T-helper 2 cell treated with Interferon-gamma antibody and Interleukin-4, amounts not matched to agents 5 μg/mL and 100 μg/mL, for 36 hours (primary cell): ENCODE measurements at places on chromosomes 5 and 9.

GRCh38 chr5:88602584-88602983, 280.4 kb downstream of the MEF2C start:
- peak; percentile 15 for DNase-seq

- no peak for DNase-seq
Measured at GRCh38 chr9:14400658-14400995, 86.7 kb upstream of the NFIB start.

DNA sequence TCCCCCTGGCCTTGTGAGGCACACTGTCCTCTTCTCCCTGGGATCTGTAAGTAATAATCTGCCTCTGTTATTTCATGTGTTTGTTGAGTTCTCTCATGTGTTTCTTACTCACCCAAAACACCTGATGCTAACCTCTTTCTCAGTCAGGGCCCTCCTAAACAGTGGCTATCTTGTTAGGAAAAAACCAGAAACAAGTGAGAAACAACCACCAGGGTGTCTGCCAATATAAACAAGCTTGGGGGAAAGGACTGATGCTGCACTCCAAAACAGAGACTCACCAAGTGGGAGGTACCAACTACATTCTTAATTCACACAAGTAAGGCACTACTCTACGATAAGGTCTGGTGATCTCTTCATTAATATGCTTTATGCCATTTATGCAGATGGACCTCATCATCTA, 564.4 kb downstream of the SEMA5A start:
- DNase-seq: no peak

GRCh38 chr5:84585218-84585617, 200.5 kb upstream of the EDIL3 start:
- no peak for DNase-seq

- peak; percentile 67 for DNase-seq
Measured at GRCh38 chr9:2655411-2655901, 33.9 kb downstream of the VLDLR start.

GRCh38 chr5:76986825-76987526, 34.1 kb downstream of the CRHBP start:
- no peak for DNase-seq

DNA sequence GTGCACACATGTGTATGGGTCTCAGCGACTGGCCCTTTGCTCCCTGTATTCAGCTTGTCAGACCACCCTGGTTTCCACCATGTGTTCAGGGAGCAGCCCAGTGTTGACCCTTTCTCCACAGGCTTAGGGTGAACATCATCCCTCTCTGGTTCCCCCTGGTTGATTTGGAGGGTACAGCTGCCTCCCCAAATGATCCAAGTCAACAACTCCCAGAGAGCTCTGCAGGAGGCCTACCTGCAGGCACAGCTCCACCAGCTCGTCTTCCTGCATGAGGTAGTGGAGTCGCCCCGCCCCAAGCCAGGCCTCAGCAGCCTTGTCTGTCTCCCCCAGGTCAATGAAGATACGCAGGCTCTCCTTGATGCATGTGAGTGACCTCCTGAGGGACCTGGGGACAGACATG, 50.5 kb downstream of the SH3TC2 start:
- DNase-seq: no peak

DNA sequence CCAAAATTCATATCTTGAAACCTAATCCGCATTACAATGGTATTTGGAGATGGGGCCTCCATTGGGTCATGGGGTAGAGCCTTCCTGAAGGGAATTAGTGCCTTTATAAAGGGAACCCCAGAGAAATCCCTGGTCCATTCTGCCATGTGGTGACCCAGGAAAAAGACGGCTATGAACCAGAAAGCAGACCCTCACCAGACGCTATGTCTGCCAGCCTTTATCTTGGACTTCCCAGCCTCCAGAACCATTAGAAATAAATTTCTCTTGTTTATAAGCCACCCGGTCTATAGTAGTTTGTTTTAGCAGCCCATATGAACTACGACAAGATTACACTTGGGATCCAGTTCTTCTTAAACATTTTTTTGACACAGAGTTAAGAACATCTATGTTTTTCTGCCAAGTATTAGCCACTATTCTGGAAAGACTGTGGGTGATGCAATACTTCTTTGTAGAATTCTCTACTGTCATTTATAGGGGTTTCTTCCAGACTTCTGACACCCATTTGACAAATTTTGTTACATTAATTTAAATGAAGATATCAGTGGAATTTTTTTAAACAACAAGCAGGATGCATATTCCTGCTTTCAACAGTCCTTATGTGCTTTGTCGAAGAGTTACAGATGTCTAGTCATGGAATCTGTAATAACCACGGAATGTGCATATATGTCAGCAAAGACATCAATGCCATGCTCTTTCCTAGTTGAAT, 572.4 kb downstream of the NR2F1-AS1 start:
- DNase-seq: no peak

DNA sequence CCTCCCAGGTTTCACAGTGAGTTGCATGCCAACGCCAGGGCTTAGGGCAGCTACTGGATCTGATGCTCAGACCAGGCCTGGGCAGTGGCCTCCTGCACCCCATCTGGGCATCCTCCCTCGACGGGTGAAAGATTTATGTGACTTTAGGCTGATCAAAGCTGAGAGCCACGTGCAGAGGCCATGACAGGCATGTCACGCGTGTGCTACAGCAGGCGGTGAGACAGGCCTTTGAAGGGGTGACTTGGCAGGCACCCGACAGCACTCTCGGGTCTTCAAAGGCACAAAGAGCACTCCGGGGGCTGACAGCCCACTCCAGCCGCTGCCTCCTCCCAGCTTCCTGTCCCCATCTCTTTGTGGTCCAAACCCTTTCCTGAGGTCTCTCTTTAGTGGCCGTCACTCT, 66.2 kb downstream of the NTNG2 start:
- DNase-seq: no peak

GRCh38 chr5:89377767-89378455, 494.9 kb upstream of the MEF2C start:
- no peak for DNase-seq

DNA sequence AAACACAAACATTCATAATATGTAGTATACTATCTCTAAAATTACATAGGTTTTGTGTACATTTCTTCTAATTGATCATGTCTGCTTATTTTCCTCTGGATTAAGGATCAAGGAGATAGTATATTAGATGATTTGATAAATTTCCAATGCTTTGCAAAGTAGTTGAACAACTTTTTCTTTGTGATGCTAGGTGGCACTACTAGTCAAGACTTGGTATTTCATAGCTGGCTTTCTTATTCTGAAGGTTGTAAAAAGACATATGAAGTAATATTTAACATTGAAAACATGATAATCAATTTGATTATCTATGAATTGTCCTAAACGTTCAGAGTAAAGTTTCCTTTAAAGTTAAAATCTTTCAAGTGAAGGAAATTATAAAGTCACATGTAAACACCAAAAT, 106.1 kb upstream of the FGF10 start:
- no peak for DNase-seq

- no peak for DNase-seq
Measured at GRCh38 chr5:175689147-175689991, 31.5 kb downstream of the HRH2 start.

DNA sequence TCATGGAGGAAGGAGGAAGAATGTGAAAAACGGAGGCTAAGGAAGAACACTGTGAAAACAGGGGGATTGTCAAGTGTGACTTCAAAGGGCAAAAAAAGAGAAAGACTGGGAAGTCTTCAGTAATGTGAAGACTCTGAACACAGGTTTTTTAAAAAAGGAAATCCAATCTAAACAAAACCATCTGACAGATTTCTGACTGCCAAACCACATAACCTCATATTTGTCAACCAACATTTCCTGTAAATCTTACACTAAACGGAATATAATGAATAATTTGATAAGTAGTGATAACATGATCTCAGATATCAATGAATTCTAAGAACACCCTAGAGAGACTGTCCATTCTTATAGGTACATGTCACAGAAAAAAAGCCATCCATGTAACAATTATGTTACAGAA, 124.7 kb downstream of the FBN2 start:
- DNase-seq: no peak

- no peak for DNase-seq
Measured at GRCh38 chr5:15834596-15835245, 334.7 kb downstream of the FBXL7 start.

- DNase-seq: no peak
Measured at GRCh38 chr5:10550222-10550995, 13.5 kb upstream of the ANKRD33B start.

DNA sequence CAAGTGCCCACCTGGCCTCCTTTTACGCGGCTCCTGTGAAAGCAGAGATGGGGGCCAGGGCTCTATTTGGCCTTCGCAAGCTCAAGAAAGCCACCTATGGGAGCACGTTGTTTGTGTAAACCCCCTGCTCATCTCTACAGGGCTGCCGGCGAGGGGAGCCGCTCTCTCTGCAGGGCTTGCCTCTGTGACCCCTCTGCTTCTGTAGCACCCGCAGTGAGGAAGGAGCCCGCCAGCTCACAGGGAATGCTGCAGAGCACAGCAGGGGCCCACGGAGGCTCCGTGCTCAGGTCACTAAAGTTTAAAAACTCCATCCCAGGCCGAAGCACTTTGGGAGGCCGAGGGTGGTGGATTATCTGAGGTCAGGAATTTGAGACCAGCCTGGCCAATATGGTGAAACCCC, 376.8 kb downstream of the IRX2 start:
- DNase-seq: no peak

- no peak for DNase-seq
Measured at GRCh38 chr9:134733480-134734232, 92.1 kb downstream of the COL5A1 start.

- DNase-seq: no peak
Measured at GRCh38 chr5:99025298-99026045, 96.7 kb upstream of the CHD1 start.

- DNase-seq: no peak
Measured at GRCh38 chr5:144048259-144048856, 122.1 kb downstream of the YIPF5 start.

DNA sequence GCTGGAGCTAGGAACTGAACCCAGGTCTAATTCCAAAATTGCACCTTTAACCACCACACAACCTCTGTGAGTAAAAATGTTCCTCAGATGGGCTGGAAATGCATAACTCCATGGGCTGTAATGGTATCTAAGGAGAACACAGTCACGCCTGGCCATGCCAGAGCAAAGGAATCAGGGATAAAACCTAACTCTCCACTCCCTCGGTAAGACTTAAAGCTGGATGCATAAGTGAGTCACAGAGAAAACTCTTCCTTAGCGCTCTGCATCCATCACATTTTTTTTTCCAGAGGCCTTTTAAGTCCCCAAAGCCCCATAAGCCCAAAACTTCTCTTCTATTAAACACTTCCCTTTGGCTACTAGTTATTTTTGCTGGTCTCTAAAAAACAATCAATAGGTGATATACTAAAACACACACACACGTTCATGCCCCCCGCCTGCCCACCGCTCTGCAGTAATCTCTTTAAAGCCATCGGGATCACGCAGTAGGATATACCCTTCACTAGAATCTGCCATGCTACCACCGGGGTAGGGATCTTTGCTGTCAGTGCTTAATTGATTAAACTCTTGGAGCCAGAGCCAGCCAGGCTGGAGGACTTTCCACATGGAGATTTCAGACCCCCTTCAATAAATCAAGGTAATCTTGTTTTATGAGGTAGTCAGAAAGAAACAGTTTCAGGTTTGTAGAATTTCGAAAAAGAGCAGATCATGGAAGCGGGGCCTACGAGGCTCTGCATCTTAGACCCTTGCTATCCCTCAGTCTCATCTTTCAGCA, 212.9 kb downstream of the MAPKAP1 start:
- no peak for DNase-seq

GRCh38 chr9:75064307-75065025, 23.5 kb downstream of the NMRK1 start:
- DNase-seq: no peak
